HepG2 (cell line): ENCODE measurements at places on chromosomes 12 and 14.
A peak's percentile ranks its signal among the peaks of the same experiment; 100 is the strongest.

DNA sequence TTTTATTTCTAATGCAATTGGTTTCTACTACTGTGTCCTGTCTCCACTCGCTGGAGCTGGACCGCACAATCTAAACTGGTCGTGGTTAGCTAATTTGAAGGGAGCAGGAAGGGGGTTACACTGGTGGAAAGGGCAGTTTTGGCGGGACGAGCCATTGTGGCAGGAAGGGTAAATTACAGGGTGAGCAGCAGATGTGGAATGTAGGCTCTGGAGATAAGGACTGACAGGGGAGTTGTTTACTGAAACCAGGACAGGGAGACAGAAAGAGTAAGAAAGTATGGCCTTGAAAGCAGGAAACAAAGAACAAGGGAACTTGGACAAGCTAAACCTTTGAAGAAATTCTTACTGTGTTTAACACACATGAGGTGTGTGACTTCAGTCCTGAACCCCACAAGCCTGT is 147.8 kb downstream of the ATXN7L3B start:
- peak; percentile 50 for DNase-seq

GRCh38 chr12:22919883-22920282 is 294.9 kb downstream of the ETNK1 start:
- DNase-seq: no peak

DNA sequence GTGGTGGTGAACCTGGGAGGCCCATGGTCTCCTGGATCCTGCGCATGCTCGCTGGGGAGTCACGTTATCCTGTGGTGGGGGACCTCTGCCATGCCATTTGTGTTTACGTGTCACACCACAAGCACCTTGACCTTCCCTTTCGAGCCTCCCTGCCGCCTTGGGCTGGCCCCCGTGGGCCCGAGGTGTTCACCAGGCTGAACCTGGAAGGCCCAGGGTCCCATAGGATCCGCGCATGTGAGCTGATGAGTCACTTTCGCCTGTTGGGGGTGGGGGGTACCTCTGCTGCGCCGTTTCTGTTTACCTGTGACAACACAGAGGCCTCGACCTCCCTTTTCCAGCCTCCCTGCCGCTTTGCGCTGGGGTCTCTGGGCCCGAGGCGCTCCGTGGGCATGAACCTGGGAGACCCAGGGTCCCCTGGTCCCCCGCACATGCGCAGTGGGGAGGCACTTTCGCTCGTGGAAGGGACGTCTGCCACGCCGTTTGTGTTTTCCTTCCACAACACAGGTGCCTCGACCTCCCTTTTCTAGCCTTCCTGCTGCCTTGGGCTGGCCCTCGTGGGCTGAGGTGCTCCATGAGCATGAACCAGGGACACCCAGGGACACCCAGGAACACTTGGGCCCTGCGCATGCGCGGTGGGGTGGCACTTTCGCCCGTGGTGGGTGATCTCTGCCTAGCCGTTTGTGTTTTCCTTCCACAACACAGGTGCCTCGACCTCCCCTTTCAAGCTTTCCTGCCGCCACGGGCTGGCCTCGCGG is 334.1 kb downstream of the ALG10 start:
- no peak for DNase-seq

- no peak for DNase-seq
Measured at GRCh38 chr14:91829511-91829910, 37.8 kb downstream of the TC2N start.
